ENCODE measurements at places on chromosomes 11 and 22.

GRCh38 chr22:26406118-26406517 lies 22.9 kb upstream of the ASPHD2 start:
- DNase-seq = no peak

DNA sequence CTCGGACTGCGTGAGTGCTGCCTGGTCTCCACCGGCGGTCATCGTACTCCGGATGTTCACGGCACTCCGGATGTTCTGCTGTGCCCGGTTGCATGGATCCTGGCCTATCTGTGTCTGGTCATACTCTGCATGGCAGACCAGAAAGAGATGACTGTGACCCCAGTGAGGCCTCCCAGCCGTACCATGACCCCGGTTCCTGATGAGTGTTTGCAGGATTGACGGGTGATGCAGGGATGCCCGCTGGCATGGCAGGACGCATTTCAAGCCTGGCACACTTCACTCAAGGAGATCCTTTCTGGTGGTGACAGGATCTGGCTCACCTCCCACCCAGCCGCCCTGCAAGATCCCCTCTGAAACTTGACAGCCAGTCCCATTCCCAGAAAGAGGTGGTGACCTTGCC lies 6.3 kb downstream of the GLB1L2 start:
- no peak for DNase-seq

DNA sequence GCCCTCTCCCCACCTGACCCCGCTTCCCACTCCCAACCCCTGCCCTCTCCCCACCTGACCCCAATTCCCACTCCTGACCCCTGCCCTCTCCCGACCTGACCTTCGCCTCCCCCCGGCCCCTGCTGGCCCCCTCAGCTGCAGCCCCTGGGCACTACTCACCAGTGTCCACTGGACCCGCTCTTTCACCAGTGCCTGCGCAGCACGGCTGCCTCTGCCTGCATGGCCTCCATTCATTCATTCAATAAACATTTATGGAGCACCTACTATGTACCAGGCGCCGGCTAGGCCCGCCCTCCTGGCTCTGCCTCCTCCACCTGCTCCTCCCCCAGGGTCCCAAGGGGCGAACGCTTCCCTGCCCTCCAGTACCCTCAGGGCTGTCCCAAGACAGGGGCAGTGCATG lies 42.6 kb downstream of the ELFN2 start:
- DNase-seq = no peak

DNA sequence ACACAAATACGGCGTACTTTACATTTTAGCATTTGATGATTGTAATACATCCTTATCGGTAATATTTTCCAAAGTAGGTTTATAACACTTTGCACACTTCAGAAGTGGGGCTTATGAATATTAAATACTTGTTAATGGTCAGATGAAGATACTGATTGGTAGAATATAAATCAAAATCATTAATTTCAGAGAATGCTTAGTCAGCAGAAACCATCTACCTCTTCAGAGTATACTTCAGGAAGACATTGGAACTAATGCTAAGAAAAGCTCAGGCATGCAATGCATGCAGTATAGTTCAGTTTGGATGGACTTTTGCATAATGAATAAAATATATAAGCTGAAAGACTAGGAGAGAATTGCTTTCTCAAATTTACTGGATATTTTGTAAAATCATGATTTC lies 19.7 kb upstream of the TECTA start:
- no peak for DNase-seq

- no peak for DNase-seq
Observed at GRCh38 chr11:41319434-41319833, 140.0 kb downstream of the LRRC4C start.

Data from activated naive CD4-positive, alpha-beta T cell treated with anti-CD3 and anti-CD28 coated beads, Interleukin-2, amount 50 U/mL, for 16 hours (primary cell).